ENCODE measurements at places on chromosomes 12 and 14.
A peak's percentile ranks its signal among the peaks of the same experiment; 100 is the strongest.

DNA sequence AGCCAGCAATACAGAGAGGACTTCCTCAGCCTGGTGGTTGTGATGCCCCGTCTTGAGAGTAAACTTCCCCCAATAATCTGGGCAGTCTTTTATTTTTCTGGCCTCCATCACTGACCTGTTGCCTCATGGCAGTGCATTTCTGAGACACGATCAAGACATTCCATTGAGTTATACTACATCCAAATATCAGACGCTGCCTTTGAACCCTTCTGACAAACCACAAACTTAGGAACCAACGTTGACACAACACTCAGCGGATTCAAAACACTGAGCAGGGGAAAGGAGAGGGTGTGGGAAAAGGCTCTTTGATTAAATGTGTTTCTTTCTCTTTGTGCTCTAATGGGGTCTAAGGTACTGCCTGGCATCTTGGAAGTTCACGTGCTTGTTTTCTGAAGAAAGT is 100.7 kb upstream of the TBX5 start:
- no peak for DNase-seq

- DNase-seq: no peak
Measured at GRCh38 chr12:64010069-64010686, 165.7 kb downstream of the SRGAP1 start.

DNA sequence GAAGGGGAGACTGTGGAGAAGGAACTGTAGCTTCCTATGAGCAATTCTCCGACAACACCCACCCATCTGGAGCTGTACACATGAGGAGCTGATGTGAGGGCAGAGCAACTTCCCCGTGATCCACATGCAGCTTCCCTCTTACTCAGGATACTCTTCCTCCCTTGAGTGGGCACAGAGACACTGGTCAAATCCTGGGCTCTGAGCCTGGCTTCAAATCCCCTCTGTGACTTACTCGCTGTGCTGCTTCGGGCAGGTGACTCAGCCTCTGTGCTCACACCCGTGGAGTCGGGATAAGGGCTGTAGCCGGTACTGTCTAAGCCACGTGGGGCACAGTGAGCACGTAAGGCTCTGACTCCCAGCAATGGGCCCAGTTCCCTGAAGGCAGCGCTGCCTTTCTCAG is 31.1 kb downstream of the ZFYVE21 start:
- DNase-seq: no peak

DNA sequence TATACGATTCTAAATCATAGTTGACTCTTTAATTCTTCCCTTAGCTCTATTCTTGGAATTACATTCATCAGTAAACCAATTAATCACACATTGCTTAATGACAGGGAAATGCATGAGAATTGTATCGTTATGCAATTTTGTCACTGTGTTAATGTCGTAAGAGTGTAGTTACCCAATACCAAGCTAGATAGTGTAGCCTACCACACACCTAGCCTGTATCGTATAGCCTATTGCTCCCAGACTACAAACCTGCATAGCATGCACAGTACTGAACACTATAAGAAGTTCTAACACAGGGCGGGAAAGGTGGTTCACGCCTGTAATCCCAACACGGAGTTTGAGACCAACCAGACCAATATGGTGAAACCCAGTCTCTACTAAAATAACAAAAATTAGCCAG is 24.7 kb downstream of the HNRNPC start:
- no peak for DNase-seq

GRCh38 chr12:75364919-75365318 is 26.0 kb upstream of the GLIPR1L2 start:
- DNase-seq: no peak

DNA sequence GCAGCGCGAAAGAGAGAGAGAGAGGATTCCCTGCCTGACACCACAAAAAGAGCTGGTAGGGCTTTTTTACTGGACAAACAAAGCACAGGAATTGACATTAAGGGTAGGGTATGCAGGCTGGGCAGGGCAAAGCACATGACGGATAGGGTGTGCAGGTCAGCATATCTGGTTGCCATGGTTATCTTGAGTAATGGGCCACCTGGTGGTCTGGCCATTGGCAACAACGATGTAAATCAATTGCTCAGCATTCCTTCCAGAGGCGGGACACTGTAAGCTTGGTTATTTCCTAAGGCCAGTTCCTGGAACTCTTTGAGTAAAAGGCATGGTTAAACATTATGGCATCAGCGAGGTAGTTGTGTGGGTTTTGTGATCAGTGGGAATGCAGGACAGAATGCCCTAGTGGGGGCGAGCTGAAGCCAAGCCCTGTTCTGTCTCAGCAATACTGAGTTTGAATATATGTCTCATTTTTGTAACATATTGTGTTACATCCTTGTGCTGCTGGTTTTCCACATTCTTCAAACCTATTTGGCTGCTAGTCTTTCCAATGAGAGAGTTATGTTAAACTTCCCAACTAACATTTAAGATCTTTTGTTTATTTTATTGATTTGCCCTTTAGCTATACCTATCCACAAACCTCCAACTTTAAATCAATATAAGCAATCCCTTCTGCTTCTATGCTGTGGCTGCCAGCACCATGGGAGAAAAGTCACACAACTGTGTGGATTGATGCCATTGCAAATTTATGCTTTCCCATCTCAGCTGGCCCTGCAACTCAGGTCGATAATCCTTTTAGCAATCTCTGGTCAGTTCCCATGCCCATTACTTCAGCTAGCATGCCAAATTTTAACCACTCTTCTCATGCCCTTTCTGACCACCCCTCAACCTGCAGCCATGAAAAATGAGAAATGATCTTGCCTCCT is 396.7 kb upstream of the PDE3A start:
- DNase-seq: no peak

DNA sequence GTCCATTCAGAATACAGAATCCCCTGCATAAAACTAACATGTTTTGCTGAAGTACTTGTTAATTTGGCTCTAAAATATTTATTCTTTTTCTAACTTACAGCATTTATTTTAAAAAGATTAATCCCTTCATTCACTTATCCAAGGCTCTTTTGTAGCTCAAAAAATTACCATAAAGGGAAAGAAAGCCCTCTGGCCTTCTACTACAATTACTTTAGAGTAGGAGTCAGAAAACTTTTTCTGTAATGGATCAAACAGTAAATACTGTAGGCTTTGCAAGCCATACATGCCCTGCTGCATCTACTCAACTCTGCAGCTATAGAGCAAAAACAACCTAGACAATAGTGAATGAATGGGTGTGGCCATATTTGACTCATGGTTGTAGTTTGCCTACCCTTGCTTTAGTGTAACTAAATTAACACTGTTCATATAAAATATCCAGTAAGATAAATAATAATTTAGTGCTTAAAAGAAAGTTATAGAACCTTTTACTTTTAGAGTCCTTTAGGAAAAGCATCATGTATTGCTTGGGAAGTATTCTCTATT is 74.2 kb upstream of the ZFP36L1 start:
- DNase-seq: no peak

DNA sequence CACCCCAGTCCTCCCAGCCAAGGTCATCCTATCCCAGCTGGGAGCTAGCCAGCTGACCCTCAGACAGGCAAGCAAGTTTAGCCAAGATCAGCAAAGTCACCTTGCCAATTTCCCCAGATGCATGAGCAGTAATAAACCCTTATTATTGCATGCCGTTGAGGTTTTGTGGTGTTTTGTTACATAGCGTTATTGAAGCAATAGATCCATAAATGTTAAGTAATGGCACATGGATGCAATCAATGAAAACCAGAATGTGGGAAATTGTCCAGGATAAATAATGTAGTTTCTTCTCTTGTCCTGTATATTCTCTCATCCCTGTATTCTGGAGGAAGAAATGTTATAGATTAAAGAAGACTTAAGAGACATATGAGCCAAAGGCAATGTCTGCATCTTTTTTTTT is 18.0 kb upstream of the TMEM260 start:
- no peak for DNase-seq

DNA sequence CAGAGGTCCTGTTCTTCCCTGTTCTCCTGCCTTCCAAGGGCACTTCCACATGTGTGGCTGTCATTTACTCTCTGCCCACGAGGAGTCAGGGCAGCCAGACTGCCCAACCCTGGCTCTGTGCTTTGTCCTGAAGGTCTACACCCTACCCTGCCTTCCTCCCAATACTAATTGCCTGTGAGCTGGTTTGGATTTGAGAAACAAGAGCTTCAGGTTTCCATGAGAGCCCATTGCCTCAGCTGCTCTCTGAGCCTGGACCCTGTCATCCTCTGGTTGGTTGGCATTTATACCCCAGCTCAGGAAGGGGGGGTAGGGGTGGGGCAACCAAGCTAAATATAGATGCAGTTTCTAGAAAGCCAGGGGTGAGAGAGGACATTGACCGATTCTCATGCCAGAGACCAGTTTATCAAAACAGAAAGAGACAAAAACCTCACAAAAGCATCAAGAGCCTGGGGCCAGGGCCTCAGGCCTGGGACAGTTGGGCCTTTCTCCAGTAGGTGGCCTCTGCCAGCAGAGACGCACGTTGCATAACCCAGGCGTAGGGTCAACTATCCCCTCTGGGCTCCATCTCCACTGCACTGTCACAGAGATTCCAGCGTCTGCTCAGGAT is 34.5 kb downstream of the VDR start:
- DNase-seq: no peak

DNA sequence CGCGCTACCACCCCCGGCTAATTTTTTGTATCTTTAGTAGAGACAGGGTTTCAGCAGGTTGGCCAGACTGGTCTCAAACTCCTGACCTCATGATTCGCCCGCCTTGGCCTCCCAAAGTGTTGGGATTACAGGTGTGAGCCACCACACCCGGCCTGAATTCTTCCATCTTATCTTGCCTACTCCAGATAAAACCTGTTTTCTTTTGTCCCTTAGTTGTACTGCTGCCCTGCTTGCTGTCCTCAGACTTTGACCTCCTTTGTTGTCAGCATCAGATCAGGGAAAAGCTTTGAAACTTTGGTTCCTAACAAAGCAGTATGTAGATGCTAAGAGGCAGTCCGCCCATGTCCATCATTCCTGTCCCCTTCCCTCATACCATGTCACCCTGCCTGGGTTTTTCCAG is 15.9 kb downstream of the COPZ1 start:
- no peak for DNase-seq

- no peak for DNase-seq
Measured at GRCh38 chr14:101411779-101412178, 149.5 kb upstream of the DIO3 start.

- DNase-seq: no peak
Measured at GRCh38 chr14:30240685-30241084, 313.0 kb upstream of the PRKD1 start.

DNA sequence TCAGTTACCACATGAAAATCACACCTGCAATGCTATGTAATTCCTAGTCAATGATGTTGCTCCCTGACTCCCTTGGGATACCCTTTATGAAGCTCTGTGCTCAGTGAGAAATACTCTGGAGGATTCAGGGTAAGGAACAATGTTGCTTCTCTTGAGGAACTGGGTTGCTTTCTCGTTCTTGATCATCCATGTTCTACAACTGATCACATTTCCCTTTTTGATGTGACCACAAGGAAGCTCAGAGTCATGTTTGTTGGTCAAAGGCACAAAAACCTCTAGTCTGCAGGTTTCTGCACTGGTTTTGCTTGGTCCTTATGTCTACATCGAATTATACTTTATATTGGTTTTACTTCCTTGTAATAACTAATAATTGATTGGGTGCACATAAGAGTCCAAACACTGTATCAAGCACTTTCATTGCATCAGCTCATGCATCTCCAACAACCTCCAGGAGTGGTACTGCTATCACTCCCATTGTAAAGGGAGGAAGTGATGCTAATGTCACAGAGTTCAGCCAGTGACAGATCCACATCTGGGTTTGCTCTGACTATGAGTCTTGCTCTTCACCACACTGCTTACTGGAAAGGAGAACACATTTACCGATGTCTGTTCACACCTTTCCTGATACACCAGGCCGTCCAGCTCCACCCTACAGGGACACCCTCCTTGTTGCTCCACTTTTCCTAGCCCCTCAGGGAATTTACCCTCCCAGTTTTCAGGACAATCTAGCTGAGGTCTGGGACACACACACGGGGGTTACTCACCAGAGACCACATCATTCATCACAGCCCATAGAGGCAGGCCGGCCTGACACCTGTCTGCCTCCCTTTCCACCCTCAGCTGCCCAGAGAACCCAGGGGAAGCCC is 41.0 kb downstream of the CMKLR1 start:
- DNase-seq: no peak

DNA sequence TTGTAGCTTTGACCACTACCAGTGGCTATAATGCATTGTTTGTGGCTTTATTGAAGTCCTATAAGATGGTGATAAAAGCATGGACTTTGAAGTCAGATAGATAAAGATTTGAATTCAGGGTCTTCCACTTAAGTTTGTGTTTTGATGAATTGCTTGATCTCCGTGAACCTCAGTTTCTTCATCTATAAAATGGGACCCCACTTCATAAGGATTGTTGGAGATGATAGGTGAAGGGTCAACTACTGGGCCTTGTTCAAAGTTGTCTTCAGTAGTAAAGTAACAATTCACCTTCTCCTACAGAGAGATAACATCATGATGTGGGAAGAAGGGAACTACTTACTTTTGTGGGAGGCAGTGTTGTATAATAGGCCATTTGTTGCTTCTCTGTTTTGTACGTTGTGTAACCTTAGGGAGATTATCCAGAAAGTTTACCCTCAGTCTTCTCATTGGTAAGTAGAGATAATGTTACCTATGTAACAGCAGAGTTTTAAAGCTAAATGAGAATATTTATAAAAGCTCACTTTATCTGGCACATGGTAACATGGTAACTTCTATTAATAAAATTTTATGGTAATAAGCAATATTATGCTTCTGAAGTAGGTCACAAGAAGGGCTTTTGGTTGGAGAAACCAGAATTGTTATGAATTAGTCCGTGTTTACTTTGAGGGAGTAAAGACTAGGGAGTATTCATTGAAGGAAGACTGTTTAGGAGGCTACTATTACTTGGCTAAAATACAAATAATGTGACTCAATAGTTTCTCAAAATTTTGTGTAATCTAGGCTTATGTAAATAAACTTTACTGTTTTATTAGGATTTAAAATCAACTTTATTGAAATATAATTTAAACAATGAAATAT is 15.1 kb downstream of the ADIPOR2 start:
- DNase-seq: no peak

DNA sequence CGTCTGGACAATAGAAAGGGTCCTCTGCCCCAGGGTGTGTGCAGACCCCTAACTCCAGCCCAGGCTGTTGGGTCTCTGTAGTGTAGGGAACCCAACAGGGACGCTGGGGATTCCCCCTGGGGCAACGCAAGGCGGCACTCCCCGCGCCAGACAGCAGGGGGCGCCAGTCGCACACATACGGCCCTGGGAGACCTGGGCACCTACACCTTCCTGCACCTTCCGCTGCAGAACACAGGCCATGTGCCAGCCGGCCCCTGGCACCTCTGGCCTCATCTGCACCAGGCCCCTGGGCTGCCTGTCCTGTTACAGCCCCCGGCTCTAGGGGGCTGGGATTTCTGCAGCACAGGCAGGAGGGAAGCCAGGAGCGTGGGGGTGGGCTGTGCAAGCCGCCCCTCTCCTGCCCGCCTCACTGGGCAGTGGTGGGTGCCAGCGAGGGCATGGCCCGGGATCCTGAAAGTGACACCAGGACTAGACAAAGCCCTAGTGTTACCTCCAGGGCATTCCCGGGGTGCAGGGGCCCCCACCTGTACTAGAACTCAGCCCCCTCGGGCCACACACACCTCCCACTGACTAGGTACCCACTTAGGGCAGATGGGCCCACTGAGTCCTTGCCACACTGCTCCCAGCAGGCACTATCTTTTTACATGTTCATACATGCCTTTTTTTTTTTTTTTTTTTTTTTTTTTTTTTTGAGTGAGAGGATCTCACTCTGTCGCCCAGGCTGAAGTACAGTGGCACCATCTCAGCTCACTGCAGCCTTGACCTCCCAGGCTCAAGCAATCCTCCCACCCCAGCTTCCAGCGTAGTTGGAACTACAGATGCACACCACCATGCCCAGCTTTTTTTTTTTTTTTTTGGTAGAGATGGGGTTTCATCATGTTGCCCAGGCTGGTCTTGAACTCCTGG is 37.5 kb downstream of the CCNK start:
- DNase-seq: peak; percentile 85

- DNase-seq: no peak
Measured at GRCh38 chr12:27385766-27386564, 53.3 kb downstream of the BMAL2 start.

All from activated CD4-positive, alpha-beta T cell treated with anti-CD3 and anti-CD28 coated beads, Interleukin-2, amount 50 U/mL, for 1 hour (primary cell).